Kidney (tissue), 22 donors: ENCODE measurements at places on chromosomes 5 and 9. TPM values are rescaled to one million over a fixed set of nuclear protein-coding genes. Genes with fewer than 3 reads are reported as not detected.

- H3K27ac ChIP-seq: no peak within 1 kb of the TSS
- H3K27me3 ChIP-seq: no peaks in the 10 kb centered on the region
- no peaks in the 10 kb centered on the region for H3K36me3 ChIP-seq
- no peaks in the 10 kb centered on the region for H3K4me1 ChIP-seq
- peak within 1 kb of the TSS; percentile 36 for H3K4me3 ChIP-seq
- peak; percentile 32 for DNase-seq
Measured at GRCh38 chr5:141192110-141192725, at the start of gene PCDHB10. PCDHB10 (plus strand) TSS chr5:141192353; CDS start chr5:141192553, 200 bp downstream.

DNA sequence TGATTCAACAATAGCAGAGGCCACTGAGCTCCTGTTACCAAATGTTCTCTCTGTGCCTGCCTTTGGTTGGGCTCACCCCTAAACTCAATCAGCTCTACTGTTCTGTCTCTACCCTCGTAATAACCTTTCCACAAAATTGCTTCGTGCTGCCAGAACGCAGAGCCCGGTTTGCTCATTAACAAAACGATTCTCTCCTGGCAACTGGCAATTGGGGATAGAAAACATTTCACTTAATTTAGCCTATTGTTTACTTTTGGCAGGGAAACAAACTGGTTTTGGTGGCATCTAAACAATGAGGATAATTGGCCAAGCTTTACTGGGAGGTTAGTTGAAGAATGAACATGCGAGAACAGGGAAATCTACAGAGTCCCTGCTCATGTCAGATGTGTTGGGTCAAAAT is 56.6 kb downstream of the SLC28A3 start:
- DNase-seq: no peak
- no peak overlapping the region for H3K4me3 ChIP-seq
- no peaks in the 10 kb centered on the region for H3K27me3 ChIP-seq
- no peaks in the 10 kb centered on the region for H3K4me1 ChIP-seq
- H3K27ac ChIP-seq: no peak overlapping the region

DNA sequence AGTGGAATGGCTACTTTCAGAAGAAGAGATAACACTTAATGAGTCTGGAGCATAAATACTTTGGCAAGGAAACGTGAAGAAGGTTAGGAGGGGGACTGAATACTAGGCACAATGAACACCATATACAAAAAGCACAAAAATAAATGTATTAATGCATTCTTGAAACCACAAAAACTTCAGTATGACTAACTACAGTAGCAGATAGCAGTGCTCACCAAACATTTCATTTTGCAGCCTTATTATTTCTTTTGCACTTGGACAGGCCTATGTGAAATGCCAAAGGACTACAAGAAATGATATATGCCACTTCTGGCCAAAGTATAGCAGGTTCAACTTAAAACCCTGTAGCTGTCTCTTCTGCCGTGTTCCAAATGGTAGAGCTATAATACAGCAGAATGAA is 26.3 kb downstream of the UBQLN1 start:
- H3K36me3 ChIP-seq: no peaks in the 10 kb centered on the region
- no peaks in the 10 kb centered on the region for H3K4me1 ChIP-seq
- no peaks in the 10 kb centered on the region for H3K27me3 ChIP-seq
- H3K27ac ChIP-seq: no peak overlapping the region
- no peak for DNase-seq
- H3K4me3 ChIP-seq: no peak overlapping the region

DNA sequence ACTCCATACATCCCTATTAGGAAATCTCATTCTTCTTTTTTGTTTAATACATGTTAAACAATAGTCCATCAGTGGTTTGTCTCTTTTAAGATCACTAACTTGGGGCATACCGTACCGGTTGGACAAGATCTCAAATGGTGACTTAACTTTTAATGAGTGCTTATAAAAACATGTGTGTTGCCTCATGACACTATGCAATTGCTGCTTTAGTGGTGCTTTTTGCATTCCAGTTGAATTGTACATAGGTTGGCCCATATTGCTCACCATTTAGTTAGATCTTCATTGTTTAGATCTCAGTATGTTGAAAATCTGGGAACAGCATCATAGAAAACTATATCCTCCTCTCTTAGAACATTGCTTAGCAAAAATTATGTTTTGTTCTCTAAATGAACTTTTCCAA is 17.8 kb downstream of the C9orf85 start:
- H3K4me1 ChIP-seq: no peaks in the 10 kb centered on the region
- H3K27me3 ChIP-seq: no peaks in the 10 kb centered on the region
- DNase-seq: no peak
- H3K36me3 ChIP-seq: no peaks in the 10 kb centered on the region
- H3K4me3 ChIP-seq: no peak overlapping the region
- H3K27ac ChIP-seq: no peak overlapping the region

DNA sequence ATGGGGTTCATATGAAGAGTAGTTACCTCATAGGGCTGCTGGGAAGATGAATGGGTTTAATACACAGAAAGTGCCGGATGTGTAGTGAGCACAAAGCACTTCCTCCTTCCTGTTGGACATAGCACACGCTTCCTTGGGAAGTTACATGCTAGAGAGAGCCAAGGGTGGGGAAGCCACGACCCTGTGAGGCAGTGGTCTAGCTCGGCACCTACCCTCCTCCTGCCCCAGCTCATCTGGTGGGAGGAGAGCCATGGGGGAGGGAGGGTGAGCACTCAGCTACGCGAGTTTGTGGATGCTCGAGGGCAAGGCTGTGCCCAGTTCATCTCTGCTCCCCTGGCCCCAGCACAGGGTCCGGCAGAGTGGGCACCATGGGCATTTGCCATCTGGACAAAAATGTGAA is 43.6 kb upstream of the NEK6 start:
- no peaks in the 10 kb centered on the region for H3K27me3 ChIP-seq
- H3K4me3 ChIP-seq: no peak overlapping the region
- DNase-seq: no peak
- H3K4me1 ChIP-seq: no peaks in the 10 kb centered on the region
- H3K27ac ChIP-seq: no peak overlapping the region

GRCh38 chr5:102638316-102638715 is 116.8 kb upstream of the PAM start:
- H3K36me3 ChIP-seq: no peaks in the 10 kb centered on the region
- H3K27ac ChIP-seq: no peak overlapping the region
- no peak overlapping the region for H3K4me3 ChIP-seq
- no peaks in the 10 kb centered on the region for H3K27me3 ChIP-seq

DNA sequence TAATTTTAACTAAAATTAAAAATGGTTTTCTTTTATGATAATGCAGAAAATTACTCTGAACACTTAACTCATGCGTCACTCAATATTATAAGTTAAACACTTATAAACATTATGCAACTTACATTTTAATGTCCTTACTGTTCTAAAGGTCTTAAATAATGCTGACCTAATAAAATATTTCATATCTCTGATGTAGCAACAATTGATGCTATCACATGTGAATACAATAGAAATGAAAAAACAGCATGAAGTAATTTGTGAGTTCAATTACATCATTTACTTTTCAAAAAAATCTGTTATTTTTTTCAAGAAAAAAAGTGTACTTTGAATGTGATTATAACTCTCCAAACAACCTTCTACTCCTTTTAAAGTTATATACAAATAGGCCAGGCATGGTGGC is 26.4 kb upstream of the REEP5 start:
- H3K27me3 ChIP-seq: no peaks in the 10 kb centered on the region
- no peak overlapping the region for H3K27ac ChIP-seq
- DNase-seq: no peak
- no peaks in the 10 kb centered on the region for H3K4me1 ChIP-seq
- H3K4me3 ChIP-seq: no peak overlapping the region
- H3K36me3 ChIP-seq: no peaks in the 10 kb centered on the region

DNA sequence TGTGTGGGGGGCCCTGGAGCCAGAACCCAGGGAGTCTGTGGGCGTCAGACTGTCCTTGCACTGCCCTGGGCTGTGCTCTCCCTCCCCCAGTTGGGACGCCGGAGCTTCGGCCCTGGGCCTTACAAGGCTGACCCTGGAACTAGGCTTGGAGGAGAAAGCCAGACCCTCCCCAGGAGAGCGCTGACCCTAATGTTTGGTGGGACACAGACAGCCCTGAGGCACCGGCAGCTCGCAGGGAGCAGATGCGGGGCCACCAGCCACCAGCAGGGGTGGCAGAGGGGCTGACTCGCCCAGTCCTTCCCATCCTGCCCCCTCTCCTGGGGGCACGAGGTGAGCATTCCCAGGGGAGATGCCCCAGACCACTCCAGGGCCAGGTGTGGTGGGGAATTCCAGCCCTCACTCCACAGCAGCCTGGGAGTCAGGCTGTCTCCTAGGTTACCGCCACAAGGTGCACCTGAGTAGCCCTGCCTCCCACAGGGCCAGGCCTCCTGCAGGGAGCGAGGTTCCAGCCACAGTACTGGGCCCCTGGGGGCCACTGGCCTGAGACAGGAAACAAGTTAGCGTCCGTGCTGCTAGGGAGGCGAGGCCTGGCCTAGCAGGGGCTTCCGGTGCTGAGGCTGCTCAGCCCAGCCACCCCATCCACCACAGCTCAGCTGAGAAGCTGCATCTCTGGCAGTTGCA is 134.6 kb downstream of the OLFM1 start:
- no peaks in the 10 kb centered on the region for H3K27me3 ChIP-seq
- H3K36me3 ChIP-seq: no peaks in the 10 kb centered on the region
- no peak overlapping the region for H3K27ac ChIP-seq
- H3K4me3 ChIP-seq: no peak overlapping the region
- peak; percentile 48 for DNase-seq

GRCh38 chr5:157217289-157218024 is 36.8 kb downstream of the ITK start:
- H3K4me1 ChIP-seq: no peaks in the 10 kb centered on the region
- DNase-seq: no peak
- H3K4me3 ChIP-seq: no peak overlapping the region

DNA sequence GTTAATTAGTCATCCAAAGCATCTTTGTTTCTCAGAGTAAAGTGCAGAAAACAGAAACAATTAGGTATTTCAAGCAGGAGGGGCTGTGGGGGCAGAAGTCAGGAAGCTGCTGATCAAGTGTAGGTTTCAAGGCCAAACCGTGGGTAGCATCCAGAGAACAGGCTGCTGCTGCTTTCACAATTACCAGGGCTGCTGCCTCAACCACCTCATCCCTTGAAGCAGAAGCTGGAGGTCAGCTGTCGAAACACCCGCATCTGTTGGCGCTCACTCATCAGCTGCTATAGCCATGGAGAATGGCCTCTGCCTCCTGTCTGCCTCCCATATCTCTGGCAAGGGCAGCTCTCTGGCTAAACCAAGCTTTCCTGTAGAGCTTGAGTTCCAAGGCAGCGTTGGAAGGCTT is 122.9 kb upstream of the OSMR start:
- no peaks in the 10 kb centered on the region for H3K27me3 ChIP-seq
- DNase-seq: no peak
- no peak overlapping the region for H3K4me3 ChIP-seq
- no peak overlapping the region for H3K27ac ChIP-seq

DNA sequence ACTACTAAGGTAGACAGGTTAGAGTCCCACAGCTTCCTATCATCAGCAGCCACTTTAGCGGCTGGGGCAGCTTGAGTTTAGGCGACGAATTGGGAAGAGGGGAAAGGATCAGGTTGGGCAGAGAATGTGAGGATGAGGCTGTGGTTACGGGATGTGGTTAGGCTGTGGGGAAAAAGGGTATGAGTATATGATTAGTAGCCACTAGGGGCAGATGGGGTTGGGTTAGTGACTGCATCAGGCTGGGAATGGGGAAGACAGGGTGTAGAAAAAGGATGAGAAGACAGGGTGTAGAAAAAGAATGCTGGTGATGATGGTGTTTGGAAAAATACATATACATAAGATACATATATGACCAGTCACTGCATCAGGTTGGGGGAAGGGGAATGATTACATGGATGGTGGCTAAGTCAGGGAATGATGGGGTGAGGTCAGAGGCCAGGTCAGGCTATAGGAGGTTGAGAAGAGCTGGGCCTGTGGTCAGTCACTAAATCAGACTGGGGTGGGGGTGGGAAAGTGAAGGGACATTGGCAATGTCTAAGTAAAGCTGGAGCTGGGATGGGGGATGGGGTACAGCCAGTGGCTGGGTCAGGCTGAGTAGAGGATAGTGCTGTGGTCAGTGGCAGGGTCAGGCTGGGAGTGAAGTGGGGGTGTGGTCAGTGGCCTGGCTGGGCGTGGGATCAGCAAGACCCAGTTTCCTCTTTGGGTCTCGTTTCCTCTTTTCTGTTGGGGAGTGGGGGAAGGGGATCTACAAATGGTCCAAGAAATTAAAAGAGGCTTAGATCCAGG is 2.1 kb downstream of the TLN1 start:
- peaks cover 2% of the 10 kb centered on the region for H3K36me3 ChIP-seq
- H3K27me3 ChIP-seq: no peaks in the 10 kb centered on the region
- DNase-seq: peak; percentile 34
- peaks cover 61% of the 10 kb centered on the region for H3K4me1 ChIP-seq

DNA sequence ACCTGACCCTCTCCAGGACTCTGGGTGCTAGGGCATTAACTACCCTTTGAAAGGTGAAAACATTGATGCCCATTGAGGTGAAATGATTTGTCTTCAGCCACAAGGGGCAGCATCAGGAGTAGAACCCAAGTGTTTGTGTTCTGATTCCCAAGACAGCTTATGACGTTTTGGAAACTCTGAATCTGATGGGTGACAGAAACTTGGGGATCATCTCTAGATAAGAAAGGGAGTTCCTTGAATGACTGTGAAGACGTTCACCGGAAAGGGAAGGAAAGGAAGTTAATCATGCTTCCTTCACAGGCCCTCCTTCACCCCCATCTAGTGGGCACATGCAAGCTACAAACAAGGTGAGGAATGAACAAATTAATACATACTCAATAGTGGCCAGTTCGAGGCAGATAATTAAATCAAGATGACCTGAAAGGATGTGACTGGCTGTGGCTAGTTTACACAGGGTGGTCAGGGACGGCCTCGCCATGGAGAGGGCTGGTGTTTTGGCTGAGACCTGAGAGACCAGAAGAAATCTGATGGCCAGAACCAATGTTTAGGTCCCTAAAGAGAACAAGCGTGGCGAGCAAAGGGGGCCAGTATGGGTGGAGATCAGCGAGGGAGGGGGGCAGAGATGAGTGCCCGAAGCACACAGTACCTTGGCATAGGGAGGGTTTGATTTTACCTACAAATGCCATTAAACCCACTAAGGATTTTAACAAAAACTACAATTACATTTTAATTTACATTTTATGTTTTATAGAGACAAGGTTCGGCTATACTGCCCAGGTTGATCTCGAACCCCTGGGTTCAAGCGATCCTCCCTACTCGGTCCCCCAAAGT is 937 bp upstream of the SLC26A2 start:
- H3K4me1 ChIP-seq: peaks cover 3% of the 10 kb centered on the region
- no peak for DNase-seq
- no peaks in the 10 kb centered on the region for H3K27me3 ChIP-seq

- H3K4me3 ChIP-seq: no peak overlapping the region
- no peaks in the 10 kb centered on the region for H3K27me3 ChIP-seq
- peaks cover 3% of the 10 kb centered on the region for H3K36me3 ChIP-seq
- H3K4me1 ChIP-seq: peaks cover 2% of the 10 kb centered on the region
- H3K27ac ChIP-seq: no peak overlapping the region
Measured at GRCh38 chr5:109345699-109346098, 64.1 kb downstream of the PJA2 start.

Gene KIF4B
- polyA plus RNA-seq: not detected

Gene PCDH12
- 7.4 TPM for polyA plus RNA-seq

Gene YIPF5
- polyA plus RNA-seq: 18.5 TPM

Gene ZNF354C
- polyA plus RNA-seq: 1.3 TPM
